Neural progenitor cell (in vitro differentiated cells): ENCODE measurements at places on chromosomes 13 and 19.

DNA sequence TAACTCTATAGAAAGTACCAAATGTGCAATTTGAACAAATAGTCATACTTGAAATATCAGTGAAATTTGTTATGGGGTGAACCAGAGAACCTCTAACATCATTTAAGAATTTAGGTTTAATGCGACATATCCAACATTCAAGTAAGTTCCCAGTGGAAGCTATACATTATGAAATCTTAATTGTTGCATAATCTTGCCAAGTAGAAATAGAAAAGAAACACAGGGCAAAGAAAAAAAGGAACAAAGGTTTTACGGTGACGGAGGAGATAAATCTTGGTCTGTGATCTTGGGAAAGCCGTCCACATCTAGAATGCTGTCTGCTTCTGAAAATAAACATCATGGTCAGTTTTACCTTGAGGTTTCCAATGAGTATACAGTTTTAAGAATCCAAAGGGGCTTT, 445.7 kb downstream of the RFC3 start:
- DNase-seq: no peak

- no peak for DNase-seq
Measured at GRCh38 chr13:96849091-96849490, 145.2 kb downstream of the OXGR1 start.

DNA sequence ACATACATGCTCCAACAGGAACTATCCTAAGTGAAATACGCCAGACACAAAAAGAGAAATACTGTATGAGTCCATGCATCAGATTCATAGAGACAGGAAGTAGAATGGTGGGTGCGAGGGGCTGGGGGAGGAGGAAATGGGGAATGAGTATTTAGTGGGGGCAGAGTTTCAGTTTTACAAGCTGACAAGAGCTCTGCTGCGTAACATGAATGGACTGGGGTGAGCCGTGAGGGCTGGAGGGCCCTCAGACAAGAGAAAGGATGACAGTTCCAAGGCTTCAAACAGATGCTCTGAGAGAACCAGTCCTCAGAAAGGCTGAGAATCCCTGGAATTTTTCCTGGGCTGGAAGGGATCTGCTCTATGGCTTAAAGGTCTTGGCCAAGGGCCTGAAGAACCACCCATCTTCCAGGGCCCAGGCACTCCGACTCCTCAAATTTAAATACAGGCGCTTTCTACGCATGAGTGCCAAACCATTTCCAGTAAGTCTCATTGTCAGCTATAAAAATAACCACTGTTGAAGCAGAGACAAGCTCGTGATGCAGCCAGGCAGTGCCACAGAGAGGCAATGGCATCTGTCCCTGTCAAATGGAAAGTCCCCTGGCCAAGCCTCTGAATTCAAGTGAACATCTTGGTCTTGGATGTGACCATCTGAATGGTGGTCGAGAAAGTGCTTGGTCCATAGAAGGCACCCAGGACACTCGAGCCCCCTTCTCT, 17.5 kb downstream of the KLF2 start:
- no peak for DNase-seq

- no peak for DNase-seq
Measured at GRCh38 chr19:56660381-56661107, 11.0 kb downstream of the ZNF835 start.

GRCh38 chr13:51895906-51896888, 34.4 kb downstream of the CCDC70 start:
- DNase-seq: peak; percentile 74

- no peak for DNase-seq
Measured at GRCh38 chr19:20558571-20558970, 7.0 kb downstream of the ZNF737 start.

DNA sequence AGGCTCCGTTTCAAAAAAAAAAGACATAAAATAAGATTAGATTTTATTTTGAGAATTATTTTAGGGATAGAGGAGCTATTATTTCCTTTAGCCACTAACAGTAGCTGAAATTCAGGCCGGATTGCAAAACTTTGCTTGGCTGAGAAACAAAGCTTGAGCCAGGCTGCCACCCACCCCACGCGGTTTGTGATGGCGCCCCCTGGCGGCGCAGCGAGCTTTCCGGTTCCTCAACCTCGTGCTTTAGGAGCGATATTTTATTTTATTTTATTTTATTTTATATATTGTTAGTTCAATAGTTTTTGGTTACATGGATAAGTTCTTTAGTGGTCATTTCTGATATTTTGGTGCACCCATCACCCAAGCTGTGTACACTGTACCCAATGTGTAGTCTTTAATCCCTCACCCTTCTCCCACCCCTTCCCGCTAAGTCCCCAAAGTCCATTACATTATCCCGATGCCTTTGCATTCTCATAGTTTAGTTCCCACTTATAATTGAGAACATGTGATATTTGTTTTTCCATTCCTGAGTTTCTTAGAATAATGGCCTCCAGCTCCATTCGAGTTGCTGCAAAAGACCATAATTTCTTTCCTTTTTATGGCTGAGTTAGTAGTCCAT, 19.8 kb upstream of the CEACAM4 start:
- no peak for DNase-seq

DNA sequence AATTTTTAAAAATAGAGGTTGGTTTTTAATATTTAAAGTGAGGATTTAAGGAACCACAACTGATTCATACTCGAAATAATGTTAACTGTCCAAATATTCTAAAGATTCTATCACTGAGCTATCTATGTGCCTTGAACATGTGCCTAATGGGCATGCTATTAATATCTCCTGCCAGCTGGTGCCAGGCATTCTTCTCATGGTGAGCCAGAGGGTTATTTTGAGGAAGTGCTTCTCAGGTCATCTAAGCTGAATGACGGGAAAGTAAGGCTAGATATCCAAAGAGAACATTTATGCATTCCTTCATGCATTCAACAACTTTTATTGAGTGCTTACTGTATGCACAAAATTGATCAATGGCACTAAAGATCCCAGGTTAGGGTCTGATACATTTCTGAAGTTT, 138.2 kb downstream of the PIBF1 start:
- no peak for DNase-seq

GRCh38 chr13:102869948-102870676, 24.3 kb downstream of the ERCC5 start:
- no peak for DNase-seq

- no peak for DNase-seq
Measured at GRCh38 chr19:2805261-2805900, 14.3 kb upstream of the ZNF554 start.

DNA sequence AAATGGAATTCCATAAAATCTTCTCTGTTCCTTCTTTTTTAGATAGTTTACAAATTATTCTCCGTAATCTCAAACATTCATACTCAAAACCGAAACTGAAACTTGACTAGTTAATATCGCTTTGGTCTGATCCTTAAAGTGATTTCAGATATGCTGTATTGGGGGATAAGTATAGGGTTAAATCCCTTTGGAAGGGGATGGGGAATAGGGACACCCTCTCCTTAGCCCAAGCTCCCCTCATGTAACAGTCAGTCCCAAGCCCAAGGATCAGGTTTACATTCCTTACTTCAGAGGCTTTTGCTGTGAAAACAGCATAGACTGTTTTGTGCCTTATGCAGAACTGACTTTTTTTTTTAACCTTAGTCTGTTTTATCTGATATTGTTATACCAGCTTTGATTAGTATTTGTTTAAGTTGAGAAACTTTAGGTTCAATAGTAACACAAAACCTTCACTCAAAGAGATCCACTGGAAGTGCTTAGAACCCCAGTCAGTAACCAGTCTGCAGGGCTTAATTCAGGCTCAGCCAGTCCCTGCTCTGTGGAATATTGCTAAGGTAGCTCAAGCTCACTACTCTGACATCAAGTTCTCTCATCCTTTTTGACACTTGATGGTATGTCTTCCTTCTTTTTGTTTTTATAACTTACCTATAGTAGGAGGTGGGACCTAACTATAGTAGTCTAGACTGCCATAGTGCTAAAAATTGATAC, 10.5 kb downstream of the CDADC1 start:
- no peak for DNase-seq

DNA sequence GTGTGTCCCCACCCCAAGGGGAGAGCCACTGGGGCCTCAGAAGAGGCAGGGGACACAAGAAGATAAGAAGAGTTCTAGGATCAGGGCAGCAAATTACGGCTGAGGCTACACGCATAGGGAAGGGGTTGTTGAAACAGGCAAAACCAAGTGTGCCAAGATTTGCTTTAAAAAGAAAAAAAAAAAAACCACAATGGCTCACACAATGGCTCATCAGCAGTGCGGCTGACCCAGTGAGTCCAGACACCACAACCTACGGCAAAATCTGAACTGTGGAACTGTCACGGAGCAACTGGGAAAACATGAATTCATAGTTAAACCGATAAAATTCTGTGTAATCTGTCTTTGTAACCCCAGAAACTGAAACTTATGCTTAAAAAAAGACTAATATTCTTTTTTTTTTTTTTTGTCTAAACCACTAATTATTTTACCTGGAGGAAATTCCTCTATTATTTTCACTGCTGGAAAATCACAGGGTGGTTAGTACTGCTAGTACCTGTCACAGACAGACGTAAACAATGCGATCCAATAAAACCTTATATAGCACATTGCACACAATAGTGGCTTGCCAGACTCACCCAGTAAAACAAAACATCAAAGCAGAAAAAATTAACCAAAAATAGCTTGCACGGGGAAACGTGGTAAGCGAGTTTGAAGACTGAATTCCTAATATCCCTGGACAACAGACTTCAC, 325.4 kb upstream of the TSHZ3 start:
- no peak for DNase-seq

DNA sequence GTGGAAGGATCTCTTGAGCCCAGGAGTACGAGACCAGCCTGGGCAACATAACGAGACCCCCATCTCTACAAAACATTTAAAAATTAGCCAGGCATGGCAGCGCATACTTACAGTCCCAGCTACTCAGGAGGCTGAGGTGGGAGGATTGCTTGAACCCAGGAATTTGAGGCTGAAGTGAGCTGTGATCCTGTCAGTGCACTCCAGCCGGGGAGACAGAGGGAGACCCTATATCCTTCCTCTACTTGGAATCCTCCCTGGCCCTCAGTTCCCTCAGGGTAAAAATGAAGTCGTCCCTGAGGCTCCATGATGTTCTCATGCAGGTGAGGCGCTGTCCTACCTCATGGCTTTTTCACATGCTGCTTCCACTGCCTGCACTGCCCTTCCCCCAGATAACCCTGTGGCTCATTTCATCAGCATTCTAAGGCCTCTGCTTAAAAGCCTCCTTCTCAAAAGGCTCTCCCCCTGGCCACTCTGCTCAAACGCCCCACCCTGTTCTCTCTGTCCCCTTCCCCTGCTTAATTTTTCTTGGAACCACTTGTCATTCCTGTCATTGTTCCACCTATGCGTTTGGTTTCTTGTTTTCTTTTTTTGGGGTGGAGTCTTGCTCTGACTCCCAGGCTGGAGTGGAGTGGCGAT, 19.2 kb downstream of the DNM2 start:
- DNase-seq: no peak

GRCh38 chr19:8398311-8398771, 8.2 kb downstream of the RAB11B start:
- no peak for DNase-seq

- DNase-seq: no peak
Measured at GRCh38 chr19:2055931-2056836, 5.1 kb upstream of the MKNK2 start.

- no peak for DNase-seq
Measured at GRCh38 chr13:114105521-114106225, 26.8 kb downstream of the RASA3 start.

DNA sequence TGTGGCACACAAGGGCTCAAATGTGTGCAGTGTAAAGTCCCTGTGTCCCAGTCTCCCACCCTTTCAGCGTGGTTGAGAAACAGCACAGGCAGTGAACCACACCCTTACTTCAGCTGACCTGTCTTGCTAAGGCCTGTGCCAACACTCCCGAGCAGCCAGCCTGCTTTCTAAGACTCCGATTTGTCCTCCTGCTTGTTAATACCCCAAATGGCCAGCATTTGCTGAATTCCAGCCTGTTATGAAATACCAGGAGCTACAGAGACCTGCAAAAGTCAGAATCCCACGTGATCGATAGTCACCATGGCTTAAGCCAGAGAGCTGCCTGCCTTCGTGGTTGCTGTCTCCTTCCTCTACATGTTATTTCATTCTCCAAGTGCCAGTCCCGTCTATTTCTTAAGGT, 200.5 kb downstream of the FGF9 start:
- DNase-seq: no peak
